ENCODE measurements at places on chromosomes 3 and 15.
A peak's percentile ranks its signal among the peaks of the same experiment; 100 is the strongest.

DNA sequence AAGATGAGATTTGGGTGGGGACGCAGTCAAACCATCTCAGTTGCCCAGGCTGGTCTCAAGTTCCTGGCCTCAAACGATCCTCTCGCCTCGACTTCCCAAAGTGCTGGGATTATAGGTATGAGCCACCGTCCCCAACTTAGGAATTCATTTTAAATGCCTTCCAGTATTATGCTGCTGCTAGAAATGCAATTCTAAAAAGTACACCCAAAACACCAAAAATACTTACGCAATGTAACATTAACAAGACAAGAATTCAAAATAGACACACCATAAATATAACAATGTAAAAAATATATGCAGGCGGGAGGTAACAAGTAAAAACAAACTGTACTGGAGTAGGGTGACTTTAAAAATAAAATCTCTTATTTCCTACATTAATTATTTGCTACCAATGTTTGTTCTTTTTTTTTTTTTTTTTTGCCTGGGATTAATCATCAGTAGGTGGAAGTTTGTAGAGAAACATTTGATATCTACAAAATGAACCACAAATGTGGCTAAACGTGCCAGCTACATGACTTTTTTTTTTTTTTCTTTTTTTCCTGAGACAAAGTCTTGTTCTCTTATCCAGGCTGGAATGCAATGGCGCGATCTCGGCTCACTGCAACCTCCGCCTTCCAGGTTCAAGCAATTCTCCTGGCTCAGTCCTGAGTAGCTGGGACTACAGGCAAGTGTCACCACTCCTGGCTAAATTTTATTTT is 56.8 kb downstream of the SETMAR start:
- DNase-seq, result no peak

DNA sequence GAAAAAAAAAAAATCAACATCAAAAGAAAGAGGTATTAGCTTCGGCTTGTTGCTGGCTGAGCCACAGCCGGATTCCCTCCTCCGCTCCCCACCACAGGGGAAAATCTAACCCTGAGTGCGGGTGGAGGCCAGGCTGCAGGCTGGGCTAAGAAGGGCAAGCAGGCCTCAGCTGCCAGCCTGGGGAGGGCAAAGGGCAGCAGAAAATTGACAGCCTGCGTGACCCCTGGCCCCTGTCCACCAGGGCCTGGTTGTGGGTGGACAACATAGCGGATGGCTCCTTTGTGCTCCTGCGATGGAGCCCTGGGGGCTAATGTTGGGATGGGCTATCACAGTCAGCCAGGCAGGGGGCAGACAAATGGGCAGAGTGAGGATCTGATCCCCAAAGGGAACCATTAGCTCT is 25.4 kb downstream of the CACNA2D2 start:
- DNase-seq, result no peak

- DNase-seq, result peak; percentile 45
Measured at GRCh38 chr15:59528961-59529402, 82.6 kb upstream of the GCNT3 start.

- peak; percentile 58 for DNase-seq
Measured at GRCh38 chr3:160006282-160007163, 17.9 kb downstream of the IL12A start.

- DNase-seq, result no peak
Measured at GRCh38 chr3:57998366-57999283, 9.6 kb upstream of the FLNB start.

DNA sequence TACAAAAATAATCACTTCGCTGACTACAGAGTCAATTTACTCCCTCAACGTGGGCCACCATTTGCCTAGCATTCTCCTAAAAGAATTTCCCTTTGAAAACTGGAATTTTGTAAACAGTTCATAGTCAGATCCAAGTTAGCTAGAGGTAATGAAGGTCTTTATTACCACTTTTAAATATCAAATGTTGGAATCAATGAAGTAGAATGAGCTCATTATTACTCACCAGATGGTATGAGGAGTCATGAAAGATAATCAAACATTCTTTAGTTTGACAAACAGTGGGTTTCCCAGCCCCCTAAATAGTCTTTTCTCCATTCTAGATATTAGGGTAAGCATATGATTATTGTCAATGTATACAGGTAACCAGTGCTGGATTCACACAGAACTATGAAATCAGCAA is 455.7 kb upstream of the THBS1 start:
- DNase-seq, result no peak

DNA sequence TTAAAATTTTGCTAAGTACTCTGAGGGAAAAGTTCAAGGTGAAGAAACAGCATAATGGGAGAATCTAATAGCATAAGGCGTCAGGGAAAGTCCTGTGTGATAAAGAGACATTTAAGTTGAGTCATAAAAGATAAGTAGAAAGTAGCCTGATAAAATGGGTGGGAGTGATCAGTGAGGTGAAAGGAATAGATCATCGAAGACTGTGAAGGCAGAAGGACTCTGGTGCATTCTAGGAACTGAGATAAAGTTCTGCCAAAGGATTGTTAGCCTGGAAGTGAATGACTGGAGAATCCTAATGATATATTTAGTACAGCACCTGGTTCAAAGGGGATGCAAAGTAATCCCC is 149.9 kb downstream of the CFAP20DC start:
- DNase-seq, result no peak

DNA sequence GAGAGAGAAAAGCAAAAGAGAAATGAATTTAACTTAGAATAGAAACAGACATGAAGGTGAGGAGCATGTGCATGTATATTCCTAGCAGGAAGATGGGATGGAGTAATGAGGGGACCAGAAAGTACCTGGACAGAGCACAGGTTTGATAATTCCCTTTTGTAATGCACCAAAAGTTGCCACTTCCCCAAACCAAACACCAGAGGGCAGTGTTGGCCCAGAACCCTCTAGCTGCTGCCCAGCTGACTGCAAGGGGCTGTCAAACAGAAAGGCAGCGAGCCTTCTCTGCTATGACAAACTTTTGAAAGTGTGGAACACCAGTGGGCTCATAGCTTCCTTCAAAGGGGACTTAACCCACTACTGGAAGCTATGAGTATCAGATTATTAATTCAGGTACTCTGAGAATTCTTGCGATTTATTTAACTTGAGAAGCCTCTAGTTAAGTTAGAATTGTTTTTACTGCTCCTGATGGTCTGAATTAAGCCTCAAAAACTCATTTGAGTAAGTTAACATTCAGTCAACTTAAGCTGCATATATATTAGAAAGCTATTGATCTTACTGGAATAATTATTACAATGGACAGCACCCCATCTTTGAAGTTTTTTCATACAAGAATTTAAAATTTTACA is 234.9 kb downstream of the NEK10 start:
- peak; percentile 23 for DNase-seq

- DNase-seq, result peak; percentile 59
Measured at GRCh38 chr15:89898614-89899294, 5.0 kb upstream of the AP3S2 start.

- no peak for DNase-seq
Measured at GRCh38 chr3:61648481-61648880, 87.1 kb downstream of the PTPRG start.

DNA sequence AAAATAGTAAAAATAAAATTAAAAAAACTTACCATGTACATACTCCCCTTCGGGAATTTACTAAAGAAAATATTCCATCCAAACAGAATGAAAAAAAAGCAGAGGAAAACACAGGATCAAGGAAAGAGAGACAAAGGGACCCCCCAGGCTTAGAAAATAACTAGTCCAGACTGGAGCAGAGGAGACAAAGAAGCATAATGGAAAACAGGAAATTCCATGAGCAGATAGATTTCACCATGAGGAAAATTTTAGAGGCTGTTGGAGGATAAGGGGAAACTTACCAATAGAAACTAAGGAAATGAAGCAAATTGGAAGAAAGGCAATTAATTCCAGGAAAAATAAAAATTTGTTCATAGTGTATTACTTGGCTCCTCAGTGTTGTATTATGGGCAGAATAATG is 36.7 kb downstream of the SLC27A2 start:
- DNase-seq, result no peak

- no peak for DNase-seq
Measured at GRCh38 chr3:7543294-7543880, 682.5 kb downstream of the GRM7 start.

GRCh38 chr3:74693251-74693650 is 78.8 kb upstream of the CNTN3 start:
- DNase-seq, result no peak

- no peak for DNase-seq
Measured at GRCh38 chr3:107076946-107077345, 300.3 kb upstream of the CCDC54 start.

GRCh38 chr3:148008591-148008990 is 599.4 kb downstream of the ZIC1 start:
- DNase-seq, result no peak

- no peak for DNase-seq
Measured at GRCh38 chr3:140344082-140344454, 333.8 kb upstream of the TRIM42 start.

DNA sequence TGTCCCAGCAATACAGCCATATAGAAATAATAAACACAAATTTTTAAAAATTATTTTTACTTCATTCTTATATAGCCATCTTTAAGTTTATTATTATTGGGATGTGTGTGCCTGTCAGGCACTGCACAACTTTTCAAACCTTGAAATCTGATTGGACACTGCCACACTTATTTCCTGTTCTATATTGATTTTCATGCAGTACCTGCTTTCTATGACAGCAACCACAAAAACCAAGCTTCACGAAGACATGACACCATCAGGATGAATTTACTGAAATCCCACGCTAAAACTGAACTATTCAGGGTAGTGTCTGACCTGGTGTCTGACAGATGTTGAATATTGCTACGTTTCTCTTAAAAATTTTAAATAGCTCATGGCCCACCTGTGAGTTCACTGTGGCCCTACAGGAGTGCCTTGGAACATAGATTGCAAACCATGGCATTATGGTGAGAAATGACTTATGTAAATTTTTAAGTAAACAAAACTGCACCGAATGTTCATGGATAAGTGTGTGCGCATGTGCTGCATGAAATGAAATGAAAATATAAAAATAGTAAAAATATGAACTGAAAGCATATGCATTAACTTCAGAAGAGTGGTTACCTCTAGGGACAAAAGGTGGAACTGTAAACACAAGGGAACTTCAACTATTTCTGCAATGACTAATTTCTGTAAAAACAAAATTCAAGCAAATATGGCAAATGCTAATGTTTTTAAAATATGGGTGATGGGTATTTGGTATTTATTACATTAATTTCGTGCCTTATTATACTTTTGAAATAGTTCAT is 152.3 kb downstream of the ZBTB20 start:
- DNase-seq, result no peak

DNA sequence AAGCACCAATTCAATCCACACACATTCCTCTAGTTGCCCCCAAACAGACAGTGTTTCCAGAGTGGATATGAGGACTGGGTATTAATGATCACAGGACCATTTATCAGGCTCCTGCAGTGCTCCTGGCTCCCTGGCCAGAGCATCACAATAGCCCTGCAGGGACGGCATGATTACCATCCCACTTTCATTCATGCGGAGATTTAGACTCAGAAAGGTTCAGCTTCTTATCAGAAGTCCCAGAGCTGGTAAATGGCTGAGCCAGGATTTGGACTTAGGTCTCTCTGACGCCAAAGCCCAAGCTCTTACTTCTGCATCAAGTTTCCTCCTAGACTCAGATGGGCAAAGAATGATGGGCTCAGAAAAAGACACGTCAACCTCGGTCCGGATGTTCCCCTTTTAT is 2.9 kb upstream of the EPHB3 start:
- no peak for DNase-seq

GRCh38 chr3:48518638-48519276 is 14.8 kb upstream of the SHISA5 start:
- no peak for DNase-seq

DNA sequence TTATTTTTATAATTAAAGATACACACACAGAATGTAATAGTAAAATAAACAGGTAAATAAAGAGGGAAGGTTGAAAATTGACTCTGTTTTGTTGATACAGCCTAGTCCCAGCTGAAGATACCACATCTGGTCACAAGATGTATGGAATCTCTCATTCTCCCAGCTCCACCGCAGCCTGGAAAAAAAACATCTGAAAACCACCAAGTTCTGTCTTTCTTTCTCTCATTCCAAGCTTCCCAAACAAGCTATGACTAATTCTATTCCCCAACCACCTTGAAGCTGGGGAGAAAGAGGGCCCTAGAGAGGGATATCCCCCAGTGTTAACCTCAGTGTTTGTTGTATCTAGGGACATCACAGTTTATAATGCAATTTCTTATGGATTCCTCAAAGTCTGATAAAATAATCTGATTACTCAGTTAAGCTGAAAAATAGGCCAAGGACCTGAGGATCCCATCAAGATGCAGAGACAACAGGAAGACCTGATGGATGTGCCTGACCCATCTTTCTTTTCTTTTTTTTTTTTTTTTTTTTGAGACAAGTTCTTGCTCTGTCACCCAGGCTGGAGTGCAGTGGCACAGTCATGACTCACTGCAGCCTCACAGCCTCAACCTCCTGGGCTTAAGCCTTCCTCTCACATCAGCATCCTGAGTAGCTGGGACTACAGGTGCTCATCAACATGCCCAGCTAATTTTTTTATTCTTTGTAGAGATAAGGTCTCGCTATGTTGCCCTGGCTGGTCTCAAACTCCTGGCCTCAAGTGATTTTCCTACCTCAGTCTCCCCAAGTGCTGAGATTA is 38.1 kb downstream of the SRGAP3 start:
- no peak for DNase-seq

- no peak for DNase-seq
Measured at GRCh38 chr3:141275973-141276372, 44.3 kb downstream of the PXYLP1 start.

- no peak for DNase-seq
Measured at GRCh38 chr3:53259427-53260259, 3.8 kb upstream of the TKT start.

GRCh38 chr15:65767895-65768294 is 24.2 kb downstream of the DENND4A start:
- no peak for DNase-seq

- DNase-seq, result no peak
Measured at GRCh38 chr3:45124352-45124751, 21.8 kb downstream of the CDCP1 start.

DNA sequence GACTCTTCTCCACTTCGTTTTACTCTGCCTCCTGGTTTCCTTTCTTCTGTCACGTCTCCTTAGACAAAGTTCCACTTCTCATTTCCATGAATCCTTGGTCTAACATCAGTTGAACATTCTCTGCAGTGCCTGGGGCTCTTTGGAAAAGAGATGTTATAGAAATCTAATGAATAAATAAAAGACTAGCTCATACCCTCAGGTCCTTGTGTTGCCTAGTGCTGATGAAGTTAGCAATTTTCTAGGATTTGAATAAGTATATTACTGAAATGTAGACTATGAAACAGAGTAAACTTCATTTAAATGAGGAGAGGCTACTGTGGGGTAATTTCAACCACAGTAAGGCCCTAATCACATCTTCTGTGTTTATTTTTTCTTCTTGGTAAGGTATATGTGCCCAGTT is 146.9 kb upstream of the CADPS start:
- DNase-seq, result no peak

Measured in hematopoietic multipotent progenitor cell (in vitro differentiated cells).